Stimulated activated CD4-positive, alpha-beta T cell treated with anti-CD3 and anti-CD28 coated beads, Interleukin-12 subunit alpha, Interleukin-12 subunit beta, amount 100 ng/mL, for 24 hours (primary cell): ENCODE measurements at places on chromosomes 12 and 14.

DNA sequence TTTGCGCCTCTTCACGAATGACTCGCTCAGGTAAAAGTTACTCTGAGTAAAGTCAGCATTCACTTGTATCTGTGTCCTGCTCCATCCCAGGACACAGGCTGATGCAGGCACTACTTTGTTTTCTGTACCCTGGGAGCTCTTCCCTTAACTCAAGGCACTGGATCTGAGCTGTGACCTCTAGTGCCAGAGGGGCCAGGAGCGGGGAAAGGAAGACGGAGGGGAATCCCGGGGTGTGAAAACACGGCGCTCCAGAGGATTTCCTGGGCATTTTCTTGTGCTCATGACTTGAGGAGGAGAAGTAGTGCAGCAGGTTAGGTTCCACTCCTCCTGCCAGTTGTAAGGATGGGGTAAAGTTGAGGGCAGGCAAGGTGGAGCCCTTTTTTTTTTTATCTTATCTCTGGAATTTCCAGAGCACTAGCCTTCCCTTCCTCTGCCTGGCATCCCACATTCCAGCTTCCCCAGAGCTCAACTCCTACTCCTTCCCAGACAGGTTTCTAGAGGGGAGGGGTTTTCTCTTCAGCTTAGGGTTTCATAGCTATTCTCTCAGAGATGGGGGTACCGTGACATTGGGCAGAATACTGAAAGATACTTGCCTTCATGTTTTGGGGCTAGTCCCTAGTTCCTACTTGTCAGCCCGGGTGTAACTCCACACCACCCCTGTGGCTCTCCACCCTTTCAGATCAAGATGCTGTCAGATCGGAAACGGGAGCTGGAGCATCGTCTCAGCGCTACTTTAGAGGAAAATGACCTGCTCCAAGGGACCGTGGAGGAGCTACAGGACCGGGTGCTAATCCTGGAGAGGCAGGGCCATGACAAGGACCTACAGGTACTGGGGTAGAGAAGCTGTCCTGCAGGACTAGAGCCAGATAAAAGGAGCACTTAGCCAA is 52.3 kb downstream of the RAB35 start:
- DNase-seq, result no peak

DNA sequence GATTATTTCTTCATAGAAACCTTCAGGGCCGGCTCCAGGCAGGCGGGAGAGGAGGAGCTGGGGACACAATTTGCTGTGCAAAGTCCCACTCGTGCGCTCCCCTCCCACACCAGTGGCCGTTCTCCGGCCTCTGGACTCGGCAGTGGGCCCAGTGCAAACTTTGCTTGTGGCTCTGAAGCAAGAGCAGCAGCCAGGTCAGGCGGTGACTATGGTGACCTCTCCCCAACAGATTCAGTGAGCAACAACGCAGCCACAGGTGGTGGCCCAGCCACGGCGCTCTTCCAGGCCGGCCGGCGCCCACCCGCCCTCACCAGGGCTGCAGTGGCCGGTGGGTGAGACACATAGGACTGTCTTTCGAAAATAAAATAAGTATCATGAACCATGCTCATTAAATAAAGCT is 29.5 kb downstream of the VPS37B start:
- DNase-seq, result no peak

- no peak for DNase-seq
Observed at GRCh38 chr12:47449797-47450196, 256.0 kb downstream of the RPAP3 start.

DNA sequence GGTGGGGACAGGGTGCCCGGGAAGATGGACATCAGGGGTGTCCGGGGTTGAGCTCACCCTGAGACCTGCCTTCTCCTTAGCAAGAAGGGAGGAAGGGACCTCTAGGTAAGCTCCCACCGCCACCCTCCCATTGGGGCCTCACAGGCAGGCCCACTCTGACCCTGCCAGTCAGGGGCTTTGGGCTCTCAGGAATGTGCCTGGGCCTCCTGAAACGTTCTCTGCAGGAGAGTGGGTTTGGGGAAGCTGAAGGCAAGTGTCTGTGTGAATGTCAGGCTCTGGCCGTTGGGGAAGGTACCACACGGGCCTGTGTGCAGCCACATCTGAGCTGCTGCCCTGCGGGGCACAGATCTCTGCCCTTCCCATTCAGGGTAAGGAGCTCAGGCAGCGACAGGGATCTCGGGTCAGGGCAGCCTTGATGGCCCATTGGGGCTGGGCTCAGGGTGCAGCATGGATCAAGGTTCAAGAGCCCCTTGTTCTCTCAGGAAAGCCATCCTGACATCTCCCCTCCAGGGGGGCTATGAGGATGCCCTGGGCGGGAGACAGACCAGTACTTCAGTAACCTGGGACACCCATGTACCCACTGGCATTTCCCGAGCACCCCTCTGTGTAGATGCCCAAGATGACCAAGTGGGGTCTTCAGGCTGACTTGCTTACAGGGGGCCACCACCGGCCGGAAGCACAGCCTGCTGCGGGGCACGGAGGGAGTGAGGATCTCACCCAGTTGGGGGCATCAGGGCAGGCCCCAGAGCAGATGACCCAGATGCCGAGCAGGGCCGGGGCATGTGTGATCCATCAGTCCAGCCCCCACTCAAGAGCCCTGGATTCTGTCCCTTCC is 29.7 kb downstream of the FAM222A start:
- no peak for DNase-seq

DNA sequence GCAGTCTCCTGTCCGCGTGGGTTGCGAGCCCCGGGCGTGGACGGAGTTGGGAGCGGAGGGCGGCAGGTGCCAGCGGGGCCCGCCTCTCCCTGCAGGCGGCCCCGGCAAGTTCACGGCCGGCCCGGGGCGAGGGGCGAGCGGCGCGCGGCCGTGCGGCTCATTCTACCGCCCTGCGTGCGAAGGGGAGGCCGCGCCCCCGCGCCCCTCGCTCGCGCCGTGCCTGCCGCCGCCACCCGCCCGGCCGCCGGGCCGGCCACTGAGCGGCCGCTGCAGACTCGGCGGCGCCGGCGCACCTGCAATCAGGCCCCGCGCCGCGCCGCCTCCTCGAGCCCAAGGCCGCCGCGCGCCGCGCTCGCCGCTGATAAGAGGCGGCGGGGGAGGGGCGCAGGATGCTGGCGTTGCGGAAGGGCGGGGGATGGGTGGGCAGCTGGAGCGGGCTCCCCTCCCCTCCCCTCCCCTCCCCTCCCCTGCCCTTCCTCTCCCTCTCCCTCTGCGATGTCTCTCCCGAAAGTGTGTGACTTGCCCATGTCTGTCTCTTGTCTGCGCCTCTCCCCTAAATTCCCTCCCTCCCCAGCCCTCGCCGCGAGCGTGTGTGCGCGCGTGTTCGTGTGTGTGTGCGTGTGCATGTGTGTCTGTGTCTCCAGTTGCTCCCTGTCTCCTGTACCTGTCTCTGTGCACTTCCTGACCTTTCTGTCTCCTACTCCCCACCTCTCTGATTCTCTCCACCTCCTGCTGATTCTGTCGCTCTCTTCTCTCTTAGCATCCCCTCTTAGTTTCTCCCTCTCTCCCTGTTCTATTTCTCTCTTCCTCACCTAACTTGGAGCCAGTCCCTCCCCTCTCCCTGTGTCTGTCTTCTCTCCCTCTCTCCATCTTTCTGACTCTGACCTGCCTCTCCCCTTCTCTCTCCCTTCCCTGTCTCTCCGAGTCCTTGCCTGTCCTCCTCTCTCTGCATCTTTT is 768.1 kb upstream of the TBX3 start:
- DNase-seq, result no peak
